Sciatic nerve (tissue), 2 donors: ENCODE measurements at places on chromosomes 5 and 9.

- no peak for DNase-seq
Measured at GRCh38 chr9:92001244-92001643, 51.2 kb upstream of the ROR2 start.

DNA sequence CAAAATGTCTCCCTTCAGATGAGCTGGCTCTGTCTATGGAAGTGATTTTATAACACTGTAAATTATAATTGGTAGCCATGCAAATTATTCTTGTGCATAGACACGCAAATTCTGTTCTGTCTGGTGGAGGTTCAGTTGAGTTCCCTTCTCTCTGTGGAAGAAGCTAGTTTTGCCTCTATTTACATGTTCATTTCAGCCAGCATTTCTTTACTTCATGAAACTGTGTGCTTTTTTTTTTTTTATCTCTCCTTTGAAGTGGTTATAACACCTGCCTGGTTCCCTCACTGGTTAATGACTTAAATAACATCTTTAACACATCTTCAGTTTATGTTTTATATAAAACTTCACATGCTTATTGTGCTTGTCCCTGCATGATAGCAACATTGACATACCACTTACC lies 149.4 kb upstream of the FBXL7 start:
- DNase-seq, result no peak

DNA sequence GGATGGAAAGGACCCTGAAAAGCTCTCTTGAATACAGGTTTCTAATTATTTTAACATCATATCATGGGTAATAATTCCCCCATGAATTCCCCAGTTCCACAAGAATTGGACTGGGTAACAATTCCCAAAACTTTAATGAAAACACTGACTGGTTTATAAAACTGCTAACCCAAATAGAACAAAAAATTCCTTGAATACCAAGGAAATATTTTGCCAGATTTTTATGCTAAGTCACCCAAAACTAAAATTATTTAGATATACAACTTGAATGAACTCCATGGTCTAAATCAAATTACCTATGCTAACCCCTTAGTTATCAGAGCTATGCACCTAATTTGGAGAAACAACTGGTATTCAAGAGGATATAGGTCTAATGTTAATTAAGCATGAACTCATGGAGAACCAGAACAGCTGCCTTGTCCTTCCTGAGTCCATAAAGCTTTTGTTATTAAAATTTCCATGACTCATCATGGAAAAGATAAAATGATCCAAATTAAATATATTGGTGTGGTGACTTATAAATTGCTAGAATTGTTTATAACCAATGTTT lies 164.9 kb upstream of the TUT7 start:
- DNase-seq, result no peak

- no peak for DNase-seq
Measured at GRCh38 chr5:76021936-76022584, 61.1 kb upstream of the SV2C start.

GRCh38 chr5:61621202-61621650 lies 289.2 kb downstream of the ZSWIM6 start:
- DNase-seq, result no peak

GRCh38 chr9:37104183-37104889 lies 16.0 kb upstream of the ZCCHC7 start:
- no peak for DNase-seq

- DNase-seq, result no peak
Measured at GRCh38 chr5:42855811-42856210, 44.1 kb upstream of the SELENOP start.

GRCh38 chr9:99057665-99058625 lies 47.0 kb upstream of the TGFBR1 start:
- DNase-seq, result no peak

GRCh38 chr5:89230178-89230577 lies 347.2 kb upstream of the MEF2C start:
- DNase-seq, result no peak

DNA sequence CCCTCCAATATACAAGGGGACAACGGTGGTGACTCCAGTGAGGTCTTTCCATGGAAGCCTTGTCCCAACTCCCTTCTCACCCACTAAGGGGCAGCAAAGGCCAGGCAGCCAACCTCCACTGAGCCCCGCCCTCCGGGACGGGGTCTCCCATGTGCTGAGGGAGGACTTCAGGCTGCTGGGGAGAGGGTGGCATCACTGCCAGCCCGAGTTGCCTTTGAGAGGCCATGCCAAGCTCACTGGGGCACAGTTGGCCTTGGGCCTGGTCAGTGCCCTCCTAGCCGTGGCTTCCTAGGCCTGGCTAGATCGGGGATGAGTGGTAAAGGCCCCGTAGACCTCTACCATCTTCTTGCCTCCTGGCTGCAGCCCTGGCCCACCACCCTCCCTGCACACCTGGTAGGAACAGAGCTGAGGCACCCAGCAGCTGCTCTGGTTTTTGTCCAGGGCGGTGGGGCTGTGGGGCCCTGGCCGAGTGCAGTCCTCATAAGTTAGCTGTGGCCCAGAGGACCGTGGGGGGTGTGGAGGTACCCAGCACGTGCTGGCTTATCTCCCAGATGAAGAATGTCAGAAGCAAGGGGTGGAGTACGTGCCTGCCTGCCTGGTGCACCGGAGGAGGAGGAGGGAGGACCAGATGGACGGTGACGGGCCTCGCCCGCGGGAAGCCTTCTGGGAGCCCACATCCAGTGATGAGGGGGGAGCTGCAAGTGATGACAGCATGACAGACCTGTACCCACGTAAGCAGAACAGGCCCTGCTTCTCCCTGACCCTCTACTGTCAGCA lies 3.2 kb downstream of the SURF2 start:
- no peak for DNase-seq

- no peak for DNase-seq
Measured at GRCh38 chr9:68950689-68951088, 63.2 kb downstream of the PRKACG start.

DNA sequence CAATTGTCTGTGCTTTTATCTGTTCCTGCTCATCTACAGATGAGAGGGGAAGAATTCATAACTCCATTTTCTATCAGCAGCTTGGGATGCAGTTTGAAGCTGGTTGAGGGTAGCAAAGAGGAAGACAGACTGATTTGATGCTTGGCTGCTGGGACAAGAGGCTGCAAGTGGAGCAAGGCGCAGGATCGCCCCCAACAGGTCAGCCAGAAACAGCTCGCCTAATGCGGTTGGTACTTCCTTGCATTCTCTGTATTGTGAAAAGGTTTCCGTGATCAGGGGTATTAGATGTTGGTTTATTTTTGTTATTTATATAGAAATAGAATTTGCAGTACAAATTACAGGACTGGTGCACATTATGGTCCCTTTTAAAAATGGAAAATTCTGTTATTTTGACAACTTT lies 40.6 kb downstream of the ZNF883 start:
- no peak for DNase-seq

DNA sequence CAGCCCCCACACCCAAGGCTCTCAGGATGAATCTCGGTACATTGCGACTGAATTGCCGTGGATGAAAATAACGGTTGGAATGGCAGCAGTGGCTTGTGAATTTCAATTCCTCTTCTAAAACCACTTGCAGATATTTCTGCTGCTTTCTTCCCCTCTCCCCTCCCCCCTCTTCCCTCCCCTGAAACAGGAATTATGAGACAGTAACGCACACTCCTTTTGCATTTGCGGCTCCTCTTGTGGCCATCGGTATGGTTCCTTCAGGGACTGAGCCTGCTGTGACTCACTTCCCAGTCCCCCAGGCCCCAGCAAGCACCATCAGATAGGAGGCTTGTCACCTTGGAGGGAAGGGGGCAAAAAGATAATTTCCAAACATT lies 9.7 kb downstream of the DCANP1 start:
- DNase-seq, result no peak

DNA sequence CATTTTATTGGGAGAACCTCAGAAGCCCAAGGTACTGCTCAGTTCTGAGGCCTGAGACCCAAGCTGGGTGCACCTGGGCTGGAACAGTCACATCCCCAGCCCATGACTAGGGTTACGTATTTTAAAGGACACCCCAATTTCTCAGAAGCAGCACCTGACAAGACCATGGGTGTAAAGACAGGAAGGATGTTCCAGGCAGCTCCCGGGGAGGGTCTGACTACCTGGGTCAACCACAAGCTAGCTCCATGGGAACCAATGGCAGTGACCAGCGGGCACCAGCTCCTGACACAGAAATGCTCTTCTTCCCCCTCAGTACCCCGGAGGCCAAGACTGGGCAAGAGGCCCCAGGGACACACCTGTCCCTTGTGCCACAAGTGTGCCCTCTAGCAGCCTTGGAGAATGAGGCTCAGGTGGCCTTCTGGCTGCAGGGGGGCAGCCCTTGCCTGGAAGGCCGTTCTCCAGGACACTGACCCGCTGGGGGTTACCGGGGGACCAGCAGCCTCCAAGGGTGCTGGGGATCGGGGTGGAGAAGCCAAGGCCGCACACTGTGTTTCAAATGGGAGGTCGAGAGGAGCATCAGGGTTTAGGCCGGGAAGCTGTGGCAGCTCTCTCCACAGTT lies 52.6 kb downstream of the IPPK start:
- DNase-seq, result no peak

- DNase-seq, result no peak
Measured at GRCh38 chr9:106758911-106759310, 104.1 kb upstream of the ZNF462 start.

DNA sequence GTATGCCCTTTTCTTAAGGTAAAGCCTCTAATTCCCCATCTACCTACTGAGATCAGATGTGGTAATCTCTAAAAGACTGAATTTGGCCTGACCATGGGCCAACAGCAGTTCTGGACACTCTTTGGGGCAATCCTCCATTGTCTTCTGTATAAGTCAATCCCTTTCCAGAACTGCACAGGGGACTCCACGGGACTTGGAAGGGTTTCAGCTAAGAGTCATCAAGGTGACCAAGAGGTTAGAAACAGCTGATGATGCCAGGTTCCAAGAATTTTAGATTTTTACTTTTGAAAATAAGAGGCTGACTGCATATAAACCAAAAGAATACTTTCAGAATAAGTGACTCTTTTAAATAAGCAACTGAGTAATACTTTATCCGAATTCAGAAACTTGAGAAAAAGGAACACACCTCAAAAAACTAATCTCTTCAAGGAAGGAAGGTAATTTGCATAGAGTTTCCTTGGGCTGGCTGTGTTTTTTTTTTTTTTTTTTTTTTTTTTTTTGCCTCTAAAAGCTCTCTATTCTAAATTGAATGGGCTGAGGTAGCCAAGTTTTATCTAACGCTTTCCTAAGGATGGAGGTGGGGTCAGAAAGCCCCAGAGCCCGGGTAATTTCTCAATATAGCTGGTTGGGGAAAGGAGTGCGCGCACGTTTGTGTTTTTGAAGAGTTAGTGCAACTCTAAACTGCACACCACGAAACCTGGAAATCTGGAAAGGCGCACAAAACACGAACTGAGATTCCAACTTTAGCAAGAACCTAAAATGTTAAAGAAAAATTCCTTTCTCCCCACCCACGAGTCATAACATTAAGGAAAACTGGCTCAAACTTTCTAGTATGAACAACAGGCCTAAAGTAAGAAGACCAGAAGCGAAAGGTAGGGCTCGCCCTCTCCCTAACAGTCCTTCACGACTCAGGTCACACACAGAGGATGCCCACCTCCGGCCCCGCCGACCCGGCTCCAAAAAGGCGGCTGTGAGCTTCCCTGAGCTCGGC lies 1.3 kb downstream of the VCP start:
- DNase-seq, result no peak

- DNase-seq, result no peak
Measured at GRCh38 chr5:132962429-132963021, 909 bp downstream of the AFF4 start.

DNA sequence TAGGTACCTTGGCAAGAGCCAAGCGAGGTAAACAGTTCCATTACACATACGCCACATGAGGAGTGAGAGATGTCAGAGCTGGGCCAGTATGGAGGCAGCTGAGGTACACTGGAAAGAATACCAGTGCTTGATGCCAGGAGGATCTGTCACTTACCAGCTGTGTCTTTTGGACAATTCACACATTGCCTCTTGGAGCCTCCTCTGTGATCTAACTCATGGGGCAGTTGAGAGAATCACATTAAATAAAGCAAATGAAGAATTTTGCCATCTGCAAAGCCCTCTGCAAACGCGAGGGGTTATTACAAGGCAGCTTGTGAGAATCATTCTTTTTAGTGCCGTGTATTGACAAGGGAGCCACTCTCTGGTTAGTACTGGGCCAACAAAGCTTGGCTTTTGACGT lies 429.7 kb upstream of the KLF4 start:
- DNase-seq, result no peak

- no peak for DNase-seq
Measured at GRCh38 chr5:119439140-119439631, 13.1 kb upstream of the HSD17B4 start.

- no peak for DNase-seq
Measured at GRCh38 chr5:106766916-106767315, 903.8 kb downstream of the EFNA5 start.

DNA sequence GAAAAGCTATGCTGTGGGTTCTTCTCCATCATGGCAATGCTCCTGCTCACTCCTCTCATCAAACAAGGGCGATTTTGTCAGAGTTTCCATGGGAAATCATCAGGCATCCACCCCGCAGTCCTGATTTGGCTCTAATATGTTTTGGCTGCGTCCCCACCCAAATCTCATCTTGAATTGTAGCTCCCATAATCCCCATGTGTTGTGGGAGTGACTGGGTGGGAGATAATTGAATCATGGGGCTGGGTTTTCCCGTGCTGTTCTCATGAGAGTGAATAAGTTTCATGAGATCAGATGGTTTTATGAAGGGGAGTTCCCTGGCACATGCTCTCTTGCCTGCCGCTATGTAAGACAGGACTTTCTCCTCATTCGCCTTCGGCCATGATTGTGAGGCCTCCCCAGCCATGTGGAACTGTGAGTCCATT lies 163.8 kb downstream of the GADD45G start:
- no peak for DNase-seq
